H54 (cell line): ENCODE measurements at places on chromosomes 6 and 20.

DNA sequence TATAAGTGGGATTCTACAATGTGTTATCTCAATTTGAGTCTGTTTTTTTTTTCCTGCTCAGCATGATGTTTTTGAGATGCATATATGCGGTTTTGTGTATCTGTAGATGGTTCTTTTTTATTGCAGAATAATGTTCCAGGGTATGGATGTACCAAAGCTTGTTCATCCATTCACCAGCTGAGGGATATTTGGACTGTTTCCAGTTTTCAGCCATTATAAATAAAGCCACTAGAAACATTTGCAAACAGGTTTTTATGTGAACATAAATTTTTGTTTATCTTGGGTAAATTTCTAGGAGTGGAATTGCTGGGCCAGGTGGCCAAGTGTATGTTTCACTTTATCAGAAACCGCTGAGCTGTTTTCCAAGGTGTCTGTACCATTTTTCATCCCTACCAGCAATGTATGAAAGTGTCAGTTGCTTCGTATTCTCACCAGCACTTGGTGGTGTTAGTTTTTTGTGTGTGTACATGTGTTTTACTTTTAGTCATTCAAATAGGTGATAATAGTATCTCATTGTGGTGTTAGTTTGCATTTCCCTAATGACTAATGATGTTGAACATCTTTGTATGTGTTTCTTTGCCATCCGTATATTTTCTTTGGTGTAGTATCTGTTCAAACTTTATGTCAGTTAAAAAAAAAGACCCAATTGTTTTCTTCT, 124.2 kb downstream of the CEBPB start:
- no peak for DNase-seq

GRCh38 chr6:92538926-92539325, 880.4 kb downstream of the EPHA7 start:
- no peak for DNase-seq

- DNase-seq: peak; percentile 28
These were observed 58.5 kb downstream of the SUN5 start for GRCh38 chr20:32945710-32946221.

- no peak for DNase-seq
These were observed 24.2 kb downstream of the AKAP12 start for GRCh38 chr6:151263967-151264366.

- no peak for DNase-seq
These were observed 80.4 kb upstream of the ZNF184 start for GRCh38 chr6:27553123-27553904.

- DNase-seq: no peak
These were observed 242.3 kb downstream of the TMEM242 start for GRCh38 chr6:157080986-157081391.

DNA sequence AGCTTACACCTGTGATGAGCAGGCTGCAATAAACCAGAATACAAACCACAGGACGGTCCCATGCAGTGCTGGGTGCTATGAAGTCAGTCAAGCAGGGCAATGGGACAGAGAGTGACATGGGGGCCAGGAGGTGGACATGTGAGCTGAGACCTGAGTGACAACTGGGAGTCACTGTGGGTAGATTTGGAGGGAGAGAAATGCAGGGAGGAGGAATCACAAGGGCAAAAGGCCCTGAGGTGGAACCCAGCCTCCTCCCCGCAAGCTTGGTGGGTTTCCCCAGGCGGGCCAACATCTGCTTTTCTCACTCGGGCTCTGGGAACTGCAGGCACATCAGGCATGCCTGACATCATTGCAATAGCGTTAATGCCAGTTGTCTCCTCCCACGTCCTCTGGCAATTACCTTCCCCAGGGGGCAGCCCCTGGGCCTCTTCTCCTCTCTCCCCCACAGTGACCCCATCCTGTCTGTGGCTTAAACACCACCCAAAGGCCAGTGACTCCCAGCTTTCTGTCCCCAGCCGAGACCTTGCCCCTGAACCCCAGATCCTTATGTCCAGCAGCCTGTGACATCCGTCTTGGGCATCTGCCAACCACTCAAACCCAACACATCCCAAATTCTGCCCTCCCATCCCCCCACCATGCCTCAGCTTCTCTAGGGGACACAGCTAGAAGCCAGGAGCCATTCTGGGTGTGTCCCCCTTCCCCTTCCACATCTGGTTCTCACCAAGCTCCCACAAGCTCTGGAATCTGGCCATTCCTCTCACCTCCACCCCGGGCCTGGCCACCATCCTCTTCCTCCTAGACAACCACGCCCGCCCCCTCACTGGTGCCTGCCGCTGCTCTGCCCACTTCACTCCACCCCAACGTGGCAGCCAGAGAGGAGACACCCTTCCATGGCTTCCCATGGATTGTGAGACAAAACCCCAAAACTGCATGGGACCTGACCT, 28.2 kb downstream of the PDRG1 start:
- DNase-seq: no peak

- DNase-seq: no peak
These were observed 28.3 kb downstream of the EIF2S2 start for GRCh38 chr20:34083781-34084180.

GRCh38 chr6:73325656-73326055, 28.4 kb downstream of the DPPA5 start:
- no peak for DNase-seq

DNA sequence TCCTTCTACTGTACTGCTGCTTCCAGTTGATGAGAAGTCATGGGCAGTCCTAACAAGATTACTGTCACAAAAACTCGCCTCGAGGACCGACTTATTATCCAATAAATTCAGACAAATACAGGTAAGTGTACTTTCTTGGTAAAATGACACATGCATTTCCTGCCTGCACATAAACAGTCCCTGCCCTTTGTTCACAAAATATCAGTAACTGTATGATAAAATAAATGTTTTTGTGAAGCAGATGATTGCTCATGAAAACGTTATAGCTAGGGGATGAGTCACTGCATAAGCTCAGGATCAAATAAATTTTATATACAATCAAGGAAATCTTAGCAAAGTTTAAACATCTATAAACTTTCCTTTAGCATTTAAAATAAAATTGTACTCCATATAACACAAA, 164.5 kb upstream of the RIPOR2 start:
- no peak for DNase-seq

GRCh38 chr6:79076160-79076559, 1.9 kb downstream of the PHIP start:
- no peak for DNase-seq

DNA sequence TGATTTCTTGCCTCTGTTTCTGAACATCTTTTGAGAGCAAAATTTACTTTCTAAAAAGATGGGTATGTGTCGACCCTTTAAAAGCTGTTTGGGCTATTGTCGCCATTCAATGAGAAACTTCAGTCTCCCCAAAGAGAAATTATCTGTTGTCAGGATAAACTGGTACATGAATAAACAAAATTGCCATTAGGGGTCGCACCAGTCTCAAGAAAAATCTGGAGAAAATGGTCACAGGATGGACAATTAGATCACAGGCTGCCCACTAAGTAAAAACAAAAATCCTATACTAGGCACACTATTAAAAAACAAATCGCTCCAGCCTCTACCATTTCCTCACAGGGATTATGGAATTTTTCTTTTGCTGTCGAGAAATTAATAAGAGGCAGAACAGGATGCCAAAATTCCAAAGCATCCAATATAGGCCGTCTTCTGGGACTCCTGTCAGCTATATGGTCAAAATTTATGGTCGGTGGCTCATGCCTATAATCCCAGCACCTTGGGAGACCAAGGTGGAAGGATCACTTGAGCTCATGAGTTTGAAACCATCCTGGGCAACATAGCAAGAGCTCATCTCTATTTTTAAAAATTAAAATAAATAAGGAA, 5.5 kb upstream of the HLA-E start:
- no peak for DNase-seq

- no peak for DNase-seq
These were observed 74.7 kb upstream of the PRDM1 start for GRCh38 chr6:106011476-106011875.

- no peak for DNase-seq
These were observed 52.7 kb downstream of the DLL1 start for GRCh38 chr6:170237999-170238740.
